ENCODE measurements at places on chromosomes 3 and 15. TPM values are rescaled to one million over a fixed set of nuclear protein-coding genes. Genes with fewer than 3 reads are reported as not detected.

The CCDC80 gene
- 19.4 TPM for total RNA-seq

The DPPA2 gene
- not detected for total RNA-seq

The HCN4 gene
- 0.29 TPM for total RNA-seq

The CPLX3 gene
- not detected for total RNA-seq

The CLSTN2 gene
- 20.1 TPM for total RNA-seq

The PP2D1 gene
- total RNA-seq = not detected

The GOLGA8G gene
- total RNA-seq = not detected

The TRAIP gene
- 25.1 TPM for total RNA-seq

DNA sequence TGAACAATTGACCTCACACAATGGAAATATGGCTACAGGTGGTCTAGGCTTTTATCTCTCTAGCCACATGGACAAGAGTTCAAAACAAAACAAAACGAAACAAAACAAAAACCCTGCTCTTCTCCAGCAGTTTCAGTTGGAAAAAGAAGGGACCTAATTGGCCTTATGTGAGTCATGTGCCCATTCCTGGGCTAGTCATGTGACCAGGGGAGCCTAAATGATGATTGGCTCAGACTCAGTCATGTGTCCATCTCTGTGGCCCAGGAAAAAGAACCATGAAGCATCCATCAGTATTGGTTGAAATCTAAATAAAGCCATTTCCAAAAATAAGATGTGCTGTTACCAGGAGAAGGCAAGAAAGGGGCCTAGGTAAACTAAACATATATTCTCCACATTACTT lies 96.8 kb downstream of the ANXA2 start:
- no peak for DNase-seq
- H3K27me3 ChIP-seq = no peaks in the 10 kb centered on the region
- H3K4me1 ChIP-seq = no peaks in the 10 kb centered on the region
- no peak overlapping the region for H3K4me3 ChIP-seq
- H3K27ac ChIP-seq = no peak overlapping the region

DNA sequence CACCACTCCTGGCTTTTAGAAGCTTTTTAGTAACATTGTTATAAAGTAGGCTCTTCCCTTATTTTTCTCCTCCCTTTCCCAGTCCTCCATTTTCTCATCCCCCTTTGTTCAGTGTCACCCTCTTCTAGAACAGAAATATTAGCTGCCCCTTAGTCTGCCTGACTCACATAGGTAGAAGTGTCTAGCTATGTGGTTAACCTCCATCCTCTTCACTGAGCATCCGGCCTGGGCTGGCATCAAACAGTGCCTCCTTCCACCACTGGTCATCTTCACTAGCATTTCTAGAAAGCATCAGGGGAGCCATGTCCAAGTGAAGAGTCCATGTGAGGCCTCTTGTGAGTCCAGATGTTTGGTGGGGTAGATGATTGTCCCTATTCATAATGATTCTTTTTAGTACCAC lies 70.0 kb upstream of the SKOR1 start:
- DNase-seq = no peak
- H3K36me3 ChIP-seq = no peaks in the 10 kb centered on the region
- no peak overlapping the region for H3K4me3 ChIP-seq
- H3K27ac ChIP-seq = no peak overlapping the region
- no peaks in the 10 kb centered on the region for H3K27me3 ChIP-seq

GRCh38 chr3:123337948-123338619 lies 110.8 kb downstream of the ADCY5 start:
- H3K4me3 ChIP-seq = no peak overlapping the region
- H3K27ac ChIP-seq = no peak overlapping the region
- H3K4me1 ChIP-seq = no peaks in the 10 kb centered on the region

- H3K4me1 ChIP-seq = peaks cover 14% of the 10 kb centered on the region
- no peak overlapping the region for H3K27ac ChIP-seq
- no peak for DNase-seq
- H3K27me3 ChIP-seq = no peaks in the 10 kb centered on the region
Observed at GRCh38 chr15:84611631-84612030, 10.8 kb downstream of the ZSCAN2 start.

DNA sequence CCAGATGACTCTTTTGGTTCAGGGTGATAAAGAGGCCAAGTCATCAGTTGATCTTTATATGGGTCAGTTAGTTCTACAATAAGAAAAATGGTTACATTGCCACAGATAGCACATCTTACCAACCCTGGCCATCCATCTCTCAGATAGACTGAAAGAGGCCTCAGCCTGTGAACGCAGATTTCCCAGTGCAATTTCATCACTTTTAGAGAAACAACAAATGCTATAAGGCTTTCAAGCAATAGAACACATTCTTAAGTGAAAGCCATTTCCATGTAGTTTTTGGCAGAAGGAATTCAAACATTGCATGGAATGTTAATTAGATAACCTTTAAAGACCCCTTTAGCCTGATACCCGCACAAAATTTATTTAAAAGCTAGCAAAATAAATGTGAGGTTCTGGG lies 200.6 kb upstream of the ZBTB20 start:
- no peak for DNase-seq
- no peak overlapping the region for H3K4me3 ChIP-seq
- H3K36me3 ChIP-seq = no peaks in the 10 kb centered on the region
- H3K27ac ChIP-seq = no peak overlapping the region
- H3K27me3 ChIP-seq = no peaks in the 10 kb centered on the region

DNA sequence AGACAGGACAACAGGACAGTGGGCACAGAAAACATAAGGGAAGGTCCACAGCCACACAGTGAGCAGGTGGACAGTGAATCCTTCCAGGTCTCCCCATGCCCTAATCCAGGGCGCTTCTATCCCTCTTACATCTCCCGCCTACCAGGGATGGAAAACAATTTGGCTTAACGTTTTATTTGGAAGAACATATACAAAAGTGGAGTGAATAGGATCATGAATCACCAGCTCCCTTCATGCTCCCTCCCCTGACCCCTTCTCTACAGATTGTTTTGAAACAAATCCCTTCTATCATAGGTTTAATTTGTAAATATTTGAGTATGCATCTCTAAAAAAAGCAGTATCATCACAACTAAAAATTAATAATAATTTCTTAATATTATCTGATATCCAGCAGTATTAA lies 52.5 kb downstream of the CLDN11 start:
- H3K27me3 ChIP-seq = no peaks in the 10 kb centered on the region
- H3K27ac ChIP-seq = no peak overlapping the region
- no peaks in the 10 kb centered on the region for H3K36me3 ChIP-seq
- no peak for DNase-seq
- no peak overlapping the region for H3K4me3 ChIP-seq
- H3K4me1 ChIP-seq = 0 out of 2 replicates have a peak, but pooled peaks cover 5% of the 10 kb centered on the region

GRCh38 chr15:31266712-31267111 lies 59.9 kb upstream of the KLF13 start:
- peak; percentile 14 for DNase-seq
- H3K4me1 ChIP-seq = peaks cover 12% of the 10 kb centered on the region
- H3K4me3 ChIP-seq = no peak overlapping the region
- no peaks in the 10 kb centered on the region for H3K27me3 ChIP-seq
- H3K36me3 ChIP-seq = no peaks in the 10 kb centered on the region

DNA sequence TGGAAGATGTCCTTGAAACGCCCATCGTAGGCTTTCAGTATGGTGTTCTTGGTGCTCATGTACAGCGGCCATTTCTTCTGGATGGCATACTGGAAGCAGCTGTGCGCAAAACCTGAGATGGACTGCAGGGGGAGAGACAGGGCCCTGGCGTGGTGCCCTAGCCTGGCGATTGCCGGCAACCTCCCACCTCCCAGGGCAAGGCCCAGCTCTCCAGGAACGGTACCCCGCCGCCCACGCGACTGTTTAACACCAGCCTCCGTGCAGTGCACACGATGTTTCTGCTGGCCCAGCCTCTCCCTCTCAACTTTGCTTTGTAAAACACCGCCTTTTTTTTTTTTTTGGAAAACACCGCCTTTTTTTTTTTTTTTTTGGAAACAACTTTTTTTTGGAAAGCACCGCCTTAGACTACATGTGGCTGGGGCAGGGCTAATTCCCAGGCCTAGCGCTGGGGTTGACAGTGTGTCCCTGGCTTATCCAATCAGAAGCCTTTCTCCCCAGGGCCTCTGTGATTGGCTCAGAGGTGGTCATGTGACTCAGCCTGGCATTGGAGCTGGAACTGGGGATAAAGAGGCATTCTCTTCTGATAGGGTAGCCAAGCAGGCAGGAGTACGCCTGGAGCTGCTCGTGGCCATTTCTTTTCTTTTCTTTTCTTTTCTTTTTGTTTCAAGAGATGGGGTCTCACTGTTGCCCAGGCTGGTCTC lies 14.7 kb downstream of the IDH2 start:
- no peak overlapping the region for H3K27ac ChIP-seq
- H3K4me1 ChIP-seq = no peaks in the 10 kb centered on the region
- no peaks in the 10 kb centered on the region for H3K27me3 ChIP-seq
- DNase-seq = peak; percentile 54
- no peaks in the 10 kb centered on the region for H3K36me3 ChIP-seq
- no peak overlapping the region for H3K4me3 ChIP-seq

- no peak for DNase-seq
- H3K36me3 ChIP-seq = peaks cover 1% of the 10 kb centered on the region
- peaks cover 12% of the 10 kb centered on the region for H3K4me1 ChIP-seq
- H3K27ac ChIP-seq = no peak overlapping the region
Observed at GRCh38 chr15:63072023-63072650, 29.6 kb downstream of the TPM1 start.

DNA sequence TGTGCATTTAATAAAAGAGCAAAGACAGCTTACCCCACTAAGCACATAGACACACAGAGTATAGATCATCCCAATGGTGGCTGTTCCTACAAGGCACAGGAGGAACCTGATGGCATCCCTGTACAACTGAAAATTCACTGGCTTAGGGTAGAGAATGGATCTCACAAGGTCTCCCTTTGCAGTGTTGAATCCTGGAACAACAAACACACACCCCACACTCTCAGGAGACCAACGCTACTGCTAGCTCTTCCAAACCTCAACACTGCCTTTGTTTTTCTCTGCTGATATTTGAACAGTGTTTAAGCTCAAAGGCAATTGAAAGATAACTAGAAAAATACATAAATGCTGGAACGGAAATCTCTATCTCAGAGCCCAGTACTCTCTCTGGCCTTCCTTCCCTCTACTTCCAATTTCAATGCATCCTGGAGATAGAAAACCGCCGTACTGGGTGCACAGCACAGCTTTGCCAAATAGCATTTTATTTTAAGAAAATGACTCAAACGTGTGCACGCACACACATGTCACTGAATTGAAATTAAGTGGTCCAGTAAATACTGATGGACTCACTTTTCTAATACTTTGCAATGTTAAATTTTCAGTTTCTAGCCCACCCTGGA lies 87.5 kb upstream of the ATP13A5 start:
- no peaks in the 10 kb centered on the region for H3K36me3 ChIP-seq
- no peaks in the 10 kb centered on the region for H3K4me1 ChIP-seq
- H3K4me3 ChIP-seq = no peak overlapping the region
- no peaks in the 10 kb centered on the region for H3K27me3 ChIP-seq

DNA sequence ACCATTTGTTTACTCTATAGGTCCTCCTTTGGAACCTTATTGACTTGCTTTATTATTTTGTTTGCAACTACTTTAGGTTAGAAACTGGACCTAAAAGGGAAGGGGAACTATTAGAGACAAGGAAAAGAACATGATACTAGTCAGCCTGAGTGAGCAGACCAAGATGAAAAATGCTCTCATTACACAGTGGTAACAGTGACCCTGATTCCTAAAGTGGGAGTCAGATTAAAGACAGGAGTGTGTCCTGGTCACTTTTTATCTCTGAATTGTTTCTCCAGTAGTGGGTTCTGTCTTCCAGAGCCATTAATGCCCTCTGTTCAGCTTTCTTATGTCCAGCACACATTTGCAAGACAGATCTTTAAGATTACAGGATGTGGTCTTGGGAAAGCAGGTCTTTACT lies 124.1 kb downstream of the TMEM108 start:
- H3K27ac ChIP-seq = no peak overlapping the region
- no peaks in the 10 kb centered on the region for H3K4me1 ChIP-seq
- no peaks in the 10 kb centered on the region for H3K27me3 ChIP-seq
- H3K36me3 ChIP-seq = no peaks in the 10 kb centered on the region

DNA sequence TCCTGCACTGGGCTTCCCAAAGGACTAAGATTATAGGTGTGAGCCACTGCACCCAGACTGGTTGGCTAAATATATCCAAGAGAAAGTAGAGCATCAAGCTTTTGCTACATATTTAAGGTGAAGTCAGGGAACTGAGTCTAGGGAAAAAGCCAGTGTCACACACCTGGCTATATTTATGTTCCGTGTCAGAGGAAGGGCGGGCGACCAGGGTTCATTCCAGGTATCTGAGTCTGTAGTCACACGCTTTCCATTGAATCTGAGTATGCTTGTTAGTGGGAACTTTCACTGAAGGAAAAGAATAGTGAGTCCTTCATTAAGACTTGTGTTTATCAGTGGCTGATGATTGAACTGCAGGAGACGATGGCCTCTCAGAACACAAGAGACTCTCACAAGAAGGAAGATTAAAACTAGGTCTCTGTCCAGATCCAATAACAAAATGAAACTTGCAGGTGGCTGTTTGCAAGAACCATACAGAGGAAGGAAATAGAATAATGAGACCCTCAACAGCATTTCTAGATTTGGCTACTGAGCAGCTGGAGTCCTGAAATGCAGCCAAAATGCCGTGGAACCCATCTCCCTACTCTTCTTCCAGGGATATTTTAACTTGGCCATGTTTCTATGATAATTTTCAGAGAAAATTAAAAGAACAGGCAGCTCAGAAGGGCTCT lies 276.3 kb downstream of the THSD4 start:
- no peak overlapping the region for H3K27ac ChIP-seq
- no peak overlapping the region for H3K4me3 ChIP-seq
- DNase-seq = no peak
- H3K4me1 ChIP-seq = no peaks in the 10 kb centered on the region

DNA sequence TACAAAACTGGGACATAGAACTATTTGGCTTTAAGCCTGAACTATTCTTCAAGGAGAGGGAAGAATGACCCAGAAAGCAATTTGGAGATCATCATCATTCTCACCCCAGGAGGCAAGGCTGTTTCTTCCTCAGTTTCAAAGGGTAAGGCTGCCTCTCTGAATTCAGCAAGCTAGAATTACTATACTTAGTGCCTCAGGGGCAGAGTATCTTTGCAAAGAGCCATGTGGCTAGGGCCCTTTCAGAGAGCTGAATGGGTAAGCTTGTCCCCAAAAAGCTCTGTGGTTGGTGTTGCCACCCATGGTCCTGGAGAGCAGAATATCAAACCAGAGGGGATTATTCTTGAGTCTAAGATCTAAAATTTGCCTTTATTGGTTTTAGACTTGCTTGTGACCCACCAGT lies 720.3 kb upstream of the ARPP21 start:
- no peak for DNase-seq
- no peaks in the 10 kb centered on the region for H3K27me3 ChIP-seq
- no peaks in the 10 kb centered on the region for H3K4me1 ChIP-seq
- H3K4me3 ChIP-seq = no peak overlapping the region

DNA sequence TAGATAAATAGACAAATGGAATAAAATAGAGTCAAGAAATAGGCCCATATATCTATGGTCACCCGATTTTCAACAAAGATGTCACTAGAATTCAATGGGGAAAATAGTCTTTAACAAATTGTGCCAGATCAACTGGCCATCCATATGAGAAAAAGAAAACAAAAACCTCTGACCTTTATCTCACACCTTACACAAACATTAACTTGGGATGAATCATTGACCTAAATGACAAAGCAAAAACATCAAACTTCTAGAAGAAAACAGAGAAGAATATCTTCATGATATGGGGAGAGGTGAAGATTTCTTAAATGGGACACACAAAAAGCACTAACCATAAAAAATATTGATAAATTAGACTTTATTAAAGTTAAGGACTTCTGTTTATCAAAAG lies 31.9 kb downstream of the ITGA11 start:
- no peak for DNase-seq
- no peaks in the 10 kb centered on the region for H3K27me3 ChIP-seq
- H3K4me3 ChIP-seq = no peak overlapping the region
- no peaks in the 10 kb centered on the region for H3K36me3 ChIP-seq
- H3K27ac ChIP-seq = no peak overlapping the region

Measured in Caco-2 (cell line).